Stimulated activated CD8-positive, alpha-beta memory T cell treated with anti-CD3 and anti-CD28 coated beads, Interleukin-2, amount 100 ng/mL, for 48 hours (primary cell): ENCODE measurements at places on chromosomes 2 and 18.

- DNase-seq: no peak
Measured at GRCh38 chr2:228040995-228041394, 140.5 kb downstream of the SPHKAP start.

- no peak for DNase-seq
Measured at GRCh38 chr2:134660626-134661402, 58.0 kb downstream of the TMEM163 start.

GRCh38 chr2:235752846-235753245 is 259.0 kb downstream of the AGAP1 start:
- DNase-seq: no peak

GRCh38 chr18:62070302-62070701 is 116.6 kb downstream of the PIGN start:
- no peak for DNase-seq

DNA sequence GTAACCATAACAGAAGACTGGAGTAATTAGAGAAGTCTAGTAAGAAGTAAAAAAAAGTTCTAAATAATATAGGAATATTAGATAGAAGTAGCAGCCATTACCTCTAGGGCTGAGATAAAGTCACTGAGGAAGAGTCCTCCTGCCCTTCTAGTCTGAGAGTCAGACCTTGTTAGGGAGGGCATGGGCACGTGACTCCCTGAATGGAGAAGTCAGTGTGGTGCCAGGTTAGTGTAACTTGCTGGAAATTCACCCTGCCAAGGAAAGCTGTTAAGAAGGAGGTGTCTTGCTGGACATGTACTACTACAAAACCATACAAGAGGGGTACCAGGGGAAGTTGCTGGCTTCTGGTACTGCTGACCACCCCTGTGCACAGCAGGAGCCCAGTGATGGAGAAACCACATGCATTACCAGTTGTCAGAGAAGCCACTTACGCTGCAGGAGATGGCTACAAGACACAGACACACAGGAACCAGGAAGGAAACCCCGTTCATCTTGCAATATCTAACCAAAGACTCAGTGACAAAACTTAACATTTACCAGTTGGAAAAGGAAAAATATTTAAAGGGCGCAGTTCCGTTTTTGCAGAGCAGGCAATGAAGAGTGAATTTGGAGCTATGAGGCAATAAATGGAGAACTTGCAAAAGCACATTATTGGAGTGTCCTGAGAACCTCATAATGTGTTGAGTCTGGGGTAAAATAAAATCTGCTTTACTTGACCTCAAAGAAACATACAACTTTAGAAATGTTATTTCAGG is 77.2 kb upstream of the TLK1 start:
- DNase-seq: no peak

GRCh38 chr18:3663870-3664512 is 214.0 kb downstream of the TGIF1 start:
- DNase-seq: no peak

GRCh38 chr18:11689669-11690565 is 853 bp downstream of the GNAL start:
- no peak for DNase-seq

- no peak for DNase-seq
Measured at GRCh38 chr2:137670111-137670510, 294.2 kb upstream of the HNMT start.

DNA sequence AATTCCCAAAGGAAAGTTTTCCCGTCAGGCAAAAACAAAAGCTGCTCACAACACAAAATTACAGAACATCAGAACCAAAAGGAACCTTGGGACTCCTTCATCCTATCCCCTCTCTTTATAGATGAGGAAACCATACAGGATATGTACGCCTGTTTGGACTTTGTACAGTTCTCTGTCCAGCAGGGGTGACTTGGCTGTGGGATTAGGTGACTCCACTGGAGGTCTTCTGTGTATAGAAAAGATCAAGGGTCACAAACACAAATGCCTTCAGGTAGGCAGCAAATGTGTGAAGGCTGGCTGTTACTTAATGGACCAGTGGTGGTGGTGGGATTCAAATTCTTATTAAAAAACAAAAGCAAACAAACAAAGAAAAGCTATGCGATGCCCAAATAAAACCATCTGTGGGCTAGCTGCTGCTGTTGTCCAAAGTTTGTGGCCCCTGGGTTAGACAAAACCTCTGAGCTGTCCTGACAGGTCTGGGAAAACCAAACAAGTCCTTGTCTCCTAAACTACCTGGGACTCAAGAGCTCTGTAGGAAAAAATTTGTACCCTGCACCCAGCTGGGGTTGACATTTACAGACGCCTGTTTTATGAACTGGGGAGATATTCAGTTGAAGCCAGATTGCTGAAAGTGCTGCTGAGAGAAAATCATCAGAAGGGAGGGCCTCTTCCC is 1.3 kb upstream of the CEP68 start:
- no peak for DNase-seq

DNA sequence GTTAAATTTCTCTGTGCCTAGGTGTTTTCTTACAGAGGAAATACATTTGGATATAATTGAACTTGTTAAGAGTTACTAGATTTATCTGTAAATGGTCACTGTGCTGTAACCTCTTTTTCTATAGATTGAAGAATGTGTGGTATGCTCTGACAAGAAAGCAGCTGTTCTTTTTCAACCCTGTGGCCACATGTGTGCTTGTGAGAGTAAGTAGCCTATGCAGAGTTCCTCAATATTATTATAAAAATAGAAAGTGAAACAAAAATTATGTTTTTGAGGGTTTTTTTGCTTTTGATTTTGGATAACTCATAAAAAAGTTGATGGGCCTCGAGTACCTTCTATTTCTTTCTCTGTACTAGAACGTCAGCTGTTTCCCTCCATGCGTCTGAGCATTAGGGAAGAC is 112.4 kb downstream of the MIB1 start:
- DNase-seq: no peak

DNA sequence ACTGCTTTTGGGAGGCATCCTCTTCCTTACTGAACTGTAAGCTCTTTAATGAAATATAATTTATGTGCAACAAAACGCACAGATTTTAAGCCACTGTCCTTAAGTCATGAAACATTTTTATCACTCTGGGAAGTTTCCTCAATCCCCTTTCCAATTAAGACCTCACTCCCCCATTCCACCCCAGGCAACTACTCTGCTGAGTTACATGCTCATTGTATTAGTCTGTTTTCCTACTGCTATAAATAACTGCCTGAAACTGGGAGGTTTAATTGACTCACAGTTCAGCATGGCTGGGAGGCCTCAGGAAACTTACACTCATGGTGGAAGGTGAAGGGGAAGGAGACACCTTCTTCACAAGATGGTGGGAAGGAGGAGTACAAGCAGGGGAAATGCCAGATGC is 46.5 kb upstream of the KCNE4 start:
- no peak for DNase-seq

GRCh38 chr18:58937071-58937886 is 72.6 kb downstream of the ZNF532 start:
- no peak for DNase-seq

GRCh38 chr2:105365206-105365605 is 27.9 kb downstream of the C2orf49 start:
- no peak for DNase-seq

DNA sequence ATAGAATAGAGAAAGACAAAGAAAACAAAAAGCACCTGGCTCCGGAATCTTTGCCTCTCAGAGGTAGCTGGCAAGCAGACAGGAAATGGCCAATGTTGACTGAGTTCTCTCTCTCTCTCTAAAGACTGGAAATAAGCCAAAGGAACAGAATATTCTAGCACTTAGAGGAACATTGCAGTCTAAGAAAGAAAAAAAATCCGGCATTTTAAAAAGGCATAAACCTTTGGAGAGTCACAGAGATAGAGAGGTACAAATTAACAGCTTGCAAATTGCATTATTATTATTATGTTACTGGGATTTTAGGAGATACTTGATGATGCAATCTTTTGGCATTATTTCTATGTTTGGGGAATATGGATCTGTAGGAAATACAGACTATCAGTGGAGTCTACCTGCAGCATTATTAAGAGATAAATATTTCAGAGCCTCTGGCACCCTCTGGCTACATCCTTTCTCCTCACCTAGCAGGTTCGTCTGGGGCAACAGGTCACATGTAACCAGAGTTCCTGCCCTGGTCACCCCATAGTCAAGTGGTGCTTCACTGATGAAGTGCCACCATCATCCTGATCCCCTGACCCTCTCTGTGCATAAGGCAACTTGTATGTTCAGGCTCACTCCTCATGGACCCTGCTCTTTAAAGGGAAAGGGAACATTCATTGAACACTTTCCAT is 318.9 kb upstream of the ACVR2A start:
- DNase-seq: no peak

GRCh38 chr2:126850940-126851339 is 47.8 kb upstream of the TEX51 start:
- no peak for DNase-seq

GRCh38 chr2:29097569-29097968 is 17.6 kb upstream of the CLIP4 start:
- no peak for DNase-seq

DNA sequence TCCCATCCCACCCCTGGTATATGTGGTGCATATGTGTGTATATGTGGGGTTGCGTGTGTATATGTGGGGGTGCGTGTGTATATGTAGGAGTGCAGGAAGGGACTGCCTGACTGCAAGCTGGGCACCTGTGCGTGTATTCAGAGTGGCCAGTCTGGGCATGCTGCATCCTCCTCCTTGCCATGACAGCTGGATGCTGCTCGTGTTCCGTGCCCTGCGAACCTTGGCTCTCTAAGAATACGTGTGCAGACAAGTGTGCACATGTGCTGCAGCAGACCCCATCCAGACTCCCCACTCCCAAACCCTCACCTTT is 222.1 kb downstream of the CELF4 start:
- DNase-seq: no peak

GRCh38 chr2:16281451-16282335 is 341.3 kb downstream of the MYCN start:
- DNase-seq: no peak

- DNase-seq: no peak
Measured at GRCh38 chr18:8839281-8839680, 133.9 kb downstream of the MTCL1 start.

- no peak for DNase-seq
Measured at GRCh38 chr2:191170773-191171172, 20.0 kb upstream of the STAT4 start.

DNA sequence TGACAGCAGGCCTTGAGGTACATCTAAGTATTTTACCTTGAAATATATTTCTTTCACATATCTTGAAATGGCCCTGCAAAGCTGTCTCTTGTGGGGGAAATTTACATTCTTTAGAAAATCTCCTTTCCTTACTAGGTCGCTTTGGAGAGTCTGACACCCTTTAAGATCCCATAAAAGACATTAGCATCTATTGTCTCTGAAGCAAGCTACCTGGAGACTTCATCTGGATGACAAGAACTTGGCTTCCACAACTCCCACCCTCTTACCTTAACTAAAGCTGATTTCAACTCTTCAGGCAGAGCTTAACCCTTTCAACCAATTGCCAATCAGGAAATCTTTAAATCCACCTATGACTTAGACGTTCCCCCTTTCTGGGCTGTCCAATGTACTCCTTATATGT is 219.3 kb downstream of the PIEZO2 start:
- DNase-seq: no peak

DNA sequence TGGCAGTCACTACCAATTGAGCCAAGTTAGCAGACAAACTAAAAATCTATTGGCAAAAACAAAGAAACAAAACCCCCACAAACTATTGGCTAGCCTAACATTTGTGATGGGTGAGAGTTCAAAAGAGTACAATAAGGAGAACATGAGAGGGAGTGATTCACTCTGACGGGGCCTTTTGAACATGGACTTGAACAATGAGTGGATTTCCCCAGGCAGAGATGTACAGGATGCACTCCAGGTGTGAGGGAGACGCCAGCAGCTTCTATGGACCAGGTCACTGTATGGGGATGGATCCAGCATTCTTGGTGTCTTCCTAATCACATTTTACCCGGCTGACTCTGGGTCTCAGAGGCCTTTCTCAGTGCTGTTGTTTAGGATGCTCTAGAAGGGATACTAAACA is 167.5 kb upstream of the SMAD2 start:
- no peak for DNase-seq

GRCh38 chr2:98650998-98651397 is 42.6 kb downstream of the UNC50 start:
- no peak for DNase-seq

DNA sequence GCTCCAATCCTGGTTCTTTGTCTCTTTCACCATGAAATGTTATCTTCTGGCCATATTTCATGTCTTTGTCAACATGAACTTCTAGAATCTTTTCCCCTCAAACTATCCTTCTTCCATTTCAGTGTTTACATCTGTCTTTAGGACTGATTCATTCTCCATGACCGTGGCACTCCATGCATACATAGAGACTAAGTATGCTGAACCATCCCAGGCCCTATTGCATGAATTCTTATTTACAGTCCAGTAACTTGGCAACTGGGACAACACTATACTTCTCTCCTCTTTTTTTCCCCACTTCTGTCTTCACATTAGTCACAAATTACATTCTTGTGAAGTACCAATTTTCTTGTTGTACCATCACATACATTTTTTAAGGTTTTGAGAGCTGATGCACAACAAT is 109.8 kb upstream of the GALNT13 start:
- DNase-seq: no peak

- no peak for DNase-seq
Measured at GRCh38 chr18:7168408-7168807, 50.8 kb upstream of the LAMA1 start.

DNA sequence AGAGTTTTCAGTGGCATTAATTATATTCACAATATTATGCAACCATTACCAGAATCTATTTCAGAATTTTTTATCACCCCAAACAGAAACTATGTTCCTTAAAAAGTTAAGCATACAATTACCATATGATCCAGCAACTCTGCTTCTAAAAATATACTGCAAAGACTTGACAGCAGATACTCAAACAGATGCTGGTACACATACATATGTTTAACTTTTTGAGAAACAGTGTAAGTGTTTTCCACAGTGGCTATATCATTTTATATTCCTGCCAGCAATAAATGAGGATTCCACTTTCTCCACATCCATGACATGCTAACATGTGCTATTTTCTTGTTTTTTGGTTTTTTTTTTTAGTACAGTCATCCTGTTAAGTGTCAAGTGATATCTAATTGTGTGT is 439.3 kb upstream of the VWC2L start:
- no peak for DNase-seq
